ENCODE measurements at places on chromosomes 5 and 9.

DNA sequence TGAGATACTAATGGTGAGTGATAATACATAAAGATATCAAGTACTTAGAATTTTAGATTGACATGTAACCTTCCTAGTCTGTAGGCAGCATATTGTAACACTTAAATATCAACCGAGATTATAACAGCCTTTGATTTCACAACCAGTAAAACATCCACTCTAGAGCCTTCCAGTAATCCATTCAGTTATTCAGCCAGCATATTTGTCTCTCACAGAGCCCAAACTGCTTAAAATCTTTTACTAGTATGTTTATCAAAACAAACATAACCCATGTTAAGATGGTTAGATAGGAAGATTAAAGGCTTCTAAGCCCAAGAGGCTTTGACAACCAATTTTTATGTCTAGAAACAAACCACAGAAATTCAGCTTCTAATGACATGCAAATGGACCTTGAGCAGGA, 177.9 kb upstream of the FST start:
- DNase-seq = no peak

GRCh38 chr5:61808909-61809308, 476.9 kb downstream of the ZSWIM6 start:
- no peak for DNase-seq

DNA sequence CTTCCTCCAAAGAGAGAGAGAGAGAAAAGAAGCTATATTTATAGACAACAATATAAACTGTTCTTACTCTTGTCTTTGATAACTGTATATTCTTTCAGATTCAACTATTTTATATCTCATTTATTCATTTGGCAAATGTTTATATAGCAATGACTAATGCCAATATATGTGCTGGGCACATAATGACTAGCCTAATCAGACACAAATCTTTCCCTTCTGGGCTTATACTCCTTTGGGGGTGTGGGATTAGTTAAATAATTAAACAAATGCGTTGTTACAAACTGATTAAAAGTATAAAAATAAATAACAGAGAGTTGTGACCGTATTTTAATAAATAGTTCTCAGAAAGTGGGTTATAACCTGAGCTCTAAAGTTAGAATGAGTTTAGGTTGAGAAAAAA, 4.0 kb downstream of the SPINK14 start:
- no peak for DNase-seq

DNA sequence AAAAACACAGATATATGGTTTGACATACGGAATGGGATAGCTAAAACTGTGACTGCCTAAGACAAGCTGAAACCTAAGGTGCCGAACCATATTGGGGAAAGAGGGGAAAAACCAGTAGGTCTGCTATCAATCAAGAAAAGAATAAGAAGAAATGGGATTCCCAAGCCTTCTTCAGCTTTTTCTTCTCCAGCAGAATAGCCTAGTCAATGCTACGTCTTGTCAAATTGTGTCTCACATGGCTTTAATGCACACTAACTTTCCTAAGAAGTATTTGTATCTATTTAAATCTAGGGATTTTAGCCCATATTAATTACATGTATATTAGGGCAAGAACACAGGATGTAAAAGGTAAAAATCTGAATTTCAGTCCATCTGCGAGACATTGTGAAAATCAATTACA, 797 bp upstream of the FBXO38 start:
- DNase-seq = no peak

GRCh38 chr9:98095401-98095800, 23.6 kb downstream of the TRIM14 start:
- no peak for DNase-seq

GRCh38 chr9:77218612-77219011, 41.3 kb downstream of the VPS13A start:
- no peak for DNase-seq

DNA sequence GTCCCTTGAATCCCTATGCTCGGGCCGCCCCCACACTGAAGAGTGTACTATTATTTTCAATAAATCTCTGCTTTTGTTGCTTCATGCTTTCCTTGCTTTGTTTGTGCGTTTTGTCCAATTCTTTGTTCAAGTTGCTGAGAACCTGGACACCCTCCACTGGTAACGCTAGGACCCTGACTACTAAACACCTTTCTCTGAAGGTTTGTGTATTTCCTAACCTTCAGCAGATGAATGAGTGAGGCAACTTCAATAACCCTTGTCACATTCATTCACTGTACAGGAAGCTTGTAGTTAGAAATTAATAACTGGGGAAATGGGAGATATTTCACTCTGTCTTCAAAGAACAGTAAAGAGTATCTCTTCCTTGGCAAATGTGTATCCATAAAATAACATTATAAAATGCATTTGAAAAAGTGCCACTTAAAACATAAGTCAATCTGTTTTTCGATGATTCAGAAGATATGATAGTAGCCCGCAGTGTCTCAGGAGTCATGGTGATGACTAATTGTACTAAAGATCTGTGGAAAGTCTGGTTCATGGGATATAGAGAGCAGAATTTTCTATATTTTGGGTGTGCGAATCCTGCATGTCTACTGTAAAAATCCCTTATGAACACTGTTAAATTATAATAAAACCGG, 43.2 kb upstream of the ANKH start:
- no peak for DNase-seq

- no peak for DNase-seq
These were observed 78.1 kb upstream of the PRLR start for GRCh38 chr5:35308421-35308820.

- no peak for DNase-seq
These were observed 31.7 kb upstream of the TUSC1 start for GRCh38 chr9:25709941-25710340.

DNA sequence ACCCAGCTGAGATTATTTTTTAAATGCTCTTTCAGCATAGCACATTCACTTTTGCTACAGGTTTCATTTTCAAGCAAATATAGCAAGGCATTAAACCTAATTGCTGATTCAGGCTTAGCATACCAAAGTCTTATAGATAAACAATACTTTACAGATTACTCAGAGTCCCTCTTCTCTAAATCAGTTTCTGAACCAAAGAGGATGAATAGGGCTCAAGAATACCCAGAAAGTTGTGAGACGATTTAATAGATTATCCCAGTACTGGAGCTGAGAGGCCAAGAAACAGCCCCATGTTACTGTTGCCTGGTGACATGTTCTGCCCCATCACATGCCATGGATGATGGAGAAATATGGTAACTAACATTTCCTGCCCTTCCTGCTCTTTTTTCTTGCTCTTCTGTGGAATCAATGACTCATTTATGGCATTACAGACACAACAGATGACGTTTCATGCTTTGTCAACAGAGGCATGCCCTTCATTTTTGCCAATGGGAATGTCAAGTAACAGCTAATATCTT, 18.1 kb upstream of the SSBP2 start:
- DNase-seq = no peak

GRCh38 chr9:135418161-135418560, 61.4 kb upstream of the PPP1R26 start:
- DNase-seq = no peak

GRCh38 chr9:117245175-117245829, 169.6 kb downstream of the ASTN2 start:
- DNase-seq = no peak

DNA sequence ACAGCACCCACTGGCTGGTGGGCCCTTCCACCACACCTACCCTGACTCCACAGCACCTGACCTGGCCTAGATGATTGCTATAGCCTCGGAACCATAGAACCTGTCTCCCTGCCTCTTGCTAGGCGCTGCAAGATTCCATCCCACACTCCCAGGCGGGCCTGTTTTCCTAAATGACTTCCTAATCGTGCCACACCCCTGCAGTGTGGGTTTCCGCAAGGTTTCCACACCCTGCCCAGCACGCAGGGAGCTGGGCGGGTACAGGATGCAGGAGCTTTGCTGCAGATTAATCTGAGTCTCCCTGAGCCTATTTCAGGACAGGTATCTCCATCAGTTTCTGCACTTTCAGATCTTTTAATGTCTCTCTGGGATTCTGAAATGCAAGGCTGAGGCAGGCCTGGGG, 62.9 kb downstream of the SHB start:
- DNase-seq = no peak

- no peak for DNase-seq
These were observed 4.6 kb downstream of the EFNA5 start for GRCh38 chr5:107666051-107666655.

GRCh38 chr5:96300976-96301375, 132.1 kb downstream of the PCSK1 start:
- DNase-seq = no peak

DNA sequence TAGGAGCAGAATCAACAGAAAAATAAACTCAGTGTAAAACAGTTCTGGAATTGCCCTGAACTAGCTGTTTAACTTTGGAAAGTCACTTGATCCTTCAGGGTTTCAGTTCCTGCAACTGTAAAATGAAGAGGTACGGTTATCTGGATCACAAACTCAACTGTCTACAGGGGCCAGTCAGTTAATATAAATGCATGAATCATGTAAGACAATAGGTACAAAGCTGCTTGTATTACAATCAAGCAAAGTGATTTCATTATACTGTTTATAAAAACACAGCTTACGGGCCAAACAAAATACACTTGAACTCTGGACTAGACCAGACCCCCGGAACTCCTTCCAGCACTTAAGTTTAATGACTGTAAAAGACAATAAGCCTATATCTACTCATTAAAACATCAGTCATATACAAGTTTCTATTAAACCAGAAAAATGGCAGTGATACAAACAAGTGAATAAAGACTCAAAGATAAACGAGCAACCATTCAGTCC, 73.0 kb downstream of the MRPS27 start:
- DNase-seq = no peak

GRCh38 chr5:83011985-83012384, 65.2 kb downstream of the TMEM167A start:
- no peak for DNase-seq

GRCh38 chr9:378263-378662, 163.6 kb downstream of the DOCK8 start:
- DNase-seq = peak; percentile 41

DNA sequence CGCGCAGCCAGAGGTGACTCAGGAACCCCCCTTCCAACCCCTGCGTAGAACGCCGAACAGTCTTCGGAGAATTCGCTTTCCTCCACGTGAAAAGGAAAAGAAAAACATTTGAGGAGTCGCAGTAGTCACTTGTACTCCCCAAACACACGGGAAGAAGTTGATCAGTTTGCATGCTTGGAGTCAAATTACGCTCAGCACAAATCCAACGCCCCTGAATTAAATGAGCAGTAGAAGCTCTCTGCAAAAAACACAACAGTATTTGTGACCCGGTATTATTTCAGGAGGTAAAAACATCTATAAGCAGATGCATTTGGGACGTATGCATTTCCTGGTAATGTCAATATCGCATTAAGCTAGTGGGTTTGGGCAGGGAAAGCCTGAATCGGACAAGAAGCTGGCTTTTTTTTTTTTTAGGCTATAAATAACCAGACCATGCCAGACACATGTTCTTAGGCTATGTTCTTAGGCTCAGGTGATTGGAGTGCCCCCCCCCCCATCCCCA, 854 bp upstream of the ARL15 start:
- DNase-seq = no peak

- DNase-seq = no peak
These were observed 1007.1 kb upstream of the WWC1 start for GRCh38 chr5:167284222-167284890.

DNA sequence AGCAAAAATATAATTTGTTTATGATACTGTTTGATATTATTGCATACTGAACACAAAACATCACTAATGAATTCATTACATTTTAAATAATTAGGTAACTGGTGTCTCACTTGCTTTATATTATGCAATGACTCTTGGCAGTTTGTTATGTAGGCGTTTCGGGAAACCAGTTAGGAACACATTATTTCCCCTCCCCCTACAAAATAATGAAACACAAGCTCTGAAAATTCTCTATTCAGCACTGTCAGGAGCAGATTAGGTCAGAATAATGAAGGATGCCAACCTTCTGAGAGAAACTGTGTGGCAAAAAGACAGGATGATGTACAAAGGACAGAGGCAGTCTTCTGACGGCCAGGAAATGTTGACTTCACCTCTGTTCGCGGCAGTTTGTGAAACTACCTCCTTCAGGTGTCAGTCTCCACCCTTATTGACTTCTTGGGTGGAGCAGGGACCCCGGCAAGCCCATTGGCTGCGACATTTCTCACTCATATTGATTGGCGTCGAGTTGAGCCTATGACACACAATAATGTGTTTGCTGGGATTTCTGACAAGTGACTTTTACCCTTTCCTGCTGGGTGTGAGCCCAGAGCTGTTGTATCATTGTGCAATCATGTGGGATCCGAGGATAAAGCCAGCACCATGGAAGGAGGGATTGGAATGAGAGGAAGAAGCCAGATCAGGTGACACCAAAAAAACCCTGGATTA, 33.9 kb downstream of the SH3PXD2B start:
- DNase-seq = peak; percentile 66

GRCh38 chr5:56346741-56347535, 113.8 kb upstream of the ANKRD55 start:
- DNase-seq = no peak

DNA sequence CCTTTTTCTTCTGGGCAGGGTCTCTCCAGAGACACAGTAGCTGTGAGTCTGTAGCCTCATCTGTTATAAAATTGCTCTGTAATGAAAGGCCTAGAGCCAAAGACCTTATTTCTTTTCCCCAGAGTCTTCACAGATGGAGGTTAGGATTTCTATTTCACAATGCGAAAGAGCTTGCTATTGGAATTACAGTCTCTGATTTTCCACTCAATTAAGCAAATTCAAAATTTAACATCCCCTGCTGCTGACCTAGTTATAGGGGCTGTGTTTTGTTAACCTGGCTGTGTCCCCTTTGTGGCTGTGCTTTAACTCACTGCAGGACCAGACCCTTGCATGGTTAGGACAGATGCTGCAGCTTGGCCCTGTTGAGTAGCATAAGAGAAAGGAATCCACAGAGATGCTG, 190.3 kb upstream of the NMUR2 start:
- DNase-seq = no peak

- no peak for DNase-seq
These were observed 6.2 kb downstream of the NKX2-5 start for GRCh38 chr5:173228639-173229381.

DNA sequence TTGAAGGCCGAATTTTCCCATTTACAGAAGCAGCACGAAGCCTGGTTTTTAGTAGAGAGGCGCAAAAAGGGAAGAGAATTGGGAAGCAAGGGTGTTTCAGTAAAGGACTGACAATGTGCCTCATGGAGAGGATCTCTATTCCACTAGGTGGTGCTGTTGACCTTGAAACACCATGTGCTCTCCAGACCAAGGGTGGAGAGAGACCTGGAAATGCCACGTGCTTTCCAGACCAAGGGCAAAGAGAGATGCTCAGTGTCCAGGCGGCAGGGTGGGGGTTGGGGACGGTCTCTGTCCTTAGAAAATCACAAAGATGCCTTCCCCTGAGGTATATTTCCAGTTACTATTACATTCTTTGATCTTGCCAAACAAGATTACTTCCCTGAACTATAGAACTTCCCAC, 425.3 kb downstream of the CSNK1G3 start:
- peak; percentile 18 for DNase-seq
